Parietal lobe (tissue), 2 donors: ENCODE measurements at places on chromosomes 1 and 21. TPM values are rescaled to one million over a fixed set of nuclear protein-coding genes. Genes with fewer than 3 reads are reported as not detected.

Gene RGS8
- total RNA-seq = 10.3 TPM

Gene USH2A
- total RNA-seq = 0.31 TPM

Gene CR1
- total RNA-seq = 0.31 TPM

Gene NEK2
- 3.8 TPM for total RNA-seq

Gene GBP5
- not detected for total RNA-seq

Gene LMOD1
- 0.31 TPM for total RNA-seq

Gene PEX11B
- 29.1 TPM for total RNA-seq

Gene FMO5
- 0.63 TPM for total RNA-seq

Gene C1orf185
- not detected for total RNA-seq

Gene SHISA4
- 15.7 TPM for total RNA-seq

Gene COL16A1
- total RNA-seq = 6.9 TPM

Gene PLA2G4A
- 0.94 TPM for total RNA-seq

Gene OVAAL
- total RNA-seq = not detected

Gene ERG
- 2.5 TPM for total RNA-seq

Gene SESN2
- total RNA-seq = 3.4 TPM

Gene SLAMF9
- not detected for total RNA-seq

Gene PLEKHN1
- total RNA-seq = not detected
